ENCODE measurements at places on chromosomes 1 and 21.

DNA sequence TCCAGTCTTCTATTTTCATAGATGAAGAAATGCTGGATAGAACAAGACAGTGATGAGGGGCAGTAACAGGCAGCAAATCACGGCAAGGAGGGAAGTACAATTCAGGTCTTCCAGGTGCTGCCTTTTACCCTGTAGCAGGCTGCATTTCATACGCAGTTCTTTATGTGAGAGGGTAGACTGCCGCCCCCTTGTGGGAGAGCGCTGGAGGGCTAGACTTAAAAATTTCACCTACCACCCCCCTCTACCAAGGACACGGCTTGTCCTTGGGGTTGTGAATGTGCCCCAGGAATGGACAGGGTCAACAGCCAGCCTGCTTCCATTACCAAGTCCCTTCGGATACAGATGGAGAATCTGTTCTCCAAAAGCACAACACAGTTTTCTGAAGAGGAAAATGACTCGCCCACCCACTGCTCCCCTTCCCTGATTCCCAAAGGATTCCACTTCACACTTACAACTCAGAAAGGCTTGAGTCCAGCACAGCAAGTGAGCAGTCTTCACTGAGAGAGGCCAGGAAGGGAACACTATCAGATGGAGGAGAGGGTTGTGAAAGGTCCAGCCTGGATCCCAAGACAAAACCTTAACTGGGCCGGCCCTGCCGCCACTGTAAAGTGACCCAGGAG lies 7.4 kb downstream of the WDR77 start:
- DNase-seq = no peak

GRCh38 chr21:41630917-41631316 lies 123.0 kb upstream of the TMPRSS2 start:
- DNase-seq = no peak

- DNase-seq = no peak
These were observed 8.0 kb upstream of the SLC30A2 start for GRCh38 chr1:26053718-26054560.

GRCh38 chr1:201501812-201502510 lies 5.0 kb downstream of the CSRP1 start:
- no peak for DNase-seq

GRCh38 chr1:9909234-9910046 lies 629 bp downstream of the CTNNBIP1 start:
- peak; percentile 31 for DNase-seq

- DNase-seq = peak; percentile 42
These were observed 7.2 kb downstream of the TUFT1 start for GRCh38 chr1:151547119-151547899.

GRCh38 chr21:44818640-44819011 lies 764 bp upstream of the SUMO3 start:
- peak; percentile 61 for DNase-seq

DNA sequence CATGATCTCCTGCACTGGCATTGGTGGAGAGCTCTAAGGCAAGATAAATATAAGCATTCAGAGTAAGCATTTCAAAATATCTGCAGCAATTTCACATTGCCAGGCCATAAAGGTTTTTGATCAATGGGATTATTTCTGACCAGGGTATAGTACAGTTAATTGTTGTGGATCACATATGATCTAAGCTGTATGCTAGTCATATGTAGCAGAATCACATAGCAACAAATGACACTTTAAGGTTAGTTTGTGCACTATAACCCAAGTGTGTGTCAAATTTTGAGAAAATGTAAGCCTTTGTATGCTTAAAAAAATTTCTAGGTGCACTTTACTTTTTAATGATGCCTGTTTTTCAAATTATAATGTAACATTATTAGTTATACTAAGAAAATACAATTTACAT lies 386.0 kb upstream of the ADAMTS5 start:
- DNase-seq = no peak

DNA sequence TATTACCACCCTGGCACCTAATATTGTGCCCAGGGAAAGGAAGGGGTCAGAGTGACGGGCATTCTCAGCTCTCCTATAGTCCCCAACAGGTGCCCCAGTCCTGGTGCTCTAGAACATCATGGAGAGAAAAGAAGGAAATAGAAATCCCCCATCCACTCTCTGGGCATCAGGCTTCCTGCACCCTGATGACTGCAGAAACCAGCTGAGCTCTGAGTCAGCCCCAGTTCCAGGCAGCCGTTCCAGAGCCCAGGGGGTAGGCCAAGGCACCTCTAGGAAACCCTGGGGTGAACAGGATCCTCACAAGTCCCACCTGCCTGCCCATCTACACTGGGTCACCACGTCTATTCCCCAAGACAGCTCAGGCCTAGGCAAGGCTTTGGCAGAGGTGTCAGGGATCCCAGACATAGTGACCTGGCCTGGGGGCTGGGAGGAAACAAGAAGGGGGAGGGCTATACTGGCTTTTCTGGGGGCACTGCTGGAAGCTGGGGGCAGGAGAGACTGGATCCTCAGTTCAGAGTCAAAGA lies 709 bp downstream of the NECTIN4 start:
- no peak for DNase-seq

DNA sequence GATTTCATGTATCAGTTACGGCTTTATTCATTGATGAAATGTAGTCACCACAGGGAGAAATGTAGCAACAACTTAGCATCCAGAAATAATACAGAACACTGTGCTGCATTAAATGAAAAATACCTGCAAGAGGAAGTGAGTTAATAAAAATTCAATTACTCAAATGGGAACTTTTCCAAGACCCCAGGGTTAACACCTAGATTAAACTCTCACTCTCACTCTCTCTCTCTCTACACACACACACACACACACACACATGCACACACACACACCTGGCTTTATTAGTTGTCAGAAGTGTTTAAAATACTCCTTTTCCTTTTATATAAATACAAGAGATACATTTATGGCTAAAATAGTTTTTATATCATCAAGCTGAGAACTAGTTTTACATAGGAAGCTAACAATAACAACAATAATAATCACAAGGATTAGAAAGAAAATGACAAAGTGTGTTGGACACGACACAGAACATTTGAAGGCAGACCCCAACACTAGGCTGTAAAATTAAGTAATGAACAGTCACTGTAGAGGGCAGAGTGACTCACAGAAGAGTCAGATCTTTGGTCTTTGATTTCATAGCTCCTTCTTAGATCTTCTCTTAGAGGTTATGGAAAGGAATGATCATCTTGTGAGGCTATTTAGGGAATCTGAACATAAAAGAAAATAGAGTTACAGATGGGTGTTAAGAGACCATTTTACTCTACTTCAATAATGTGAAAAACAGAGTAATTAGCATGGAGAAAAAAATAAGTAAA lies 1266.0 kb upstream of the ADGRL2 start:
- DNase-seq = no peak

All from ovary (tissue), 10 donors.